Activated T-helper 17 cell treated with anti-CD3 and anti-CD28 coated beads, Interleukin-2, amount 50 U/mL, for 72 hours (primary cell): ENCODE measurements at places on chromosomes 1 and 21.

GRCh38 chr1:57017717-57018116, 51.9 kb upstream of the C8B start:
- ATAC-seq = no peak

GRCh38 chr1:38829368-38829767, 30.2 kb downstream of the RRAGC start:
- no peak for ATAC-seq

- no peak for ATAC-seq
These were observed 76.9 kb upstream of the DSCAM start for GRCh38 chr21:40923901-40924300.

GRCh38 chr1:186828611-186829454, at the start of gene PLA2G4A:
PLA2G4A (plus strand) TSS chr1:186828949; CDS start chr1:186854355, 25,406 bp downstream.
- no peak for ATAC-seq

DNA sequence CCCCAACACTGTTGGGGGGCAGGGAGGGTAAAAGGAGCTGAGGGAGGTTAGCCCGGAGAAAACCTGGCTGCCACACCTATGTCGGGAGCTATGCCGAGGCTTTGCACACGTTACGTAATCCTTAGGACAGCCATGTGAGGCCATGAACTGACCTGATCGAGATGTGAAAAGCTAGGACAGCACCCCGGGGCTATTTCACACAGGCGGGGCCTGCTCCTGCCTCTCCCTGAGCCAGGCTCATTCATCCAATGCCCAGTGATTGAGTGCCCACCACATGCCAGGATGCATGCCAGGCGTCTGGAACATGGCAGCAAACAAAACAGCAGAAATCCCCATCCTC, 30.2 kb downstream of the LDLRAP1 start:
- ATAC-seq = no peak

DNA sequence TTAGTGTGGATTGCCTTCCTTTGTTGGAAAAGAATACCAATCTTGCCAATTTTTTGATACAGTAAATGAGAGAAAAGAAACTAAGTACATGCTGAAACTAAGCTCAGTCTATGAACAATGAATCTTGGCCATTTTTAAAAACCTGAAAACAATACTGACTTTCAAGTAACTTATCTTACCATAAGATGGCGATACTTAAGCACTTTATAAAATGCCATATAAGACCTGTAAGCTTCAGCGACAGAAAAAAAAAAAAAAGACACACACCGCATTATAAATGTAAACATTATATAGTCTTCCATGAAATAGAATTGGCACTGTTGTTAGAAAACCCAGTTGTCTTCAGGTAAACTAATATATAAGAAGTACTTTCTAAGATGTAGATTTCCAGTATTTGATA, 3.0 kb downstream of the OLFM3 start:
- ATAC-seq = no peak

DNA sequence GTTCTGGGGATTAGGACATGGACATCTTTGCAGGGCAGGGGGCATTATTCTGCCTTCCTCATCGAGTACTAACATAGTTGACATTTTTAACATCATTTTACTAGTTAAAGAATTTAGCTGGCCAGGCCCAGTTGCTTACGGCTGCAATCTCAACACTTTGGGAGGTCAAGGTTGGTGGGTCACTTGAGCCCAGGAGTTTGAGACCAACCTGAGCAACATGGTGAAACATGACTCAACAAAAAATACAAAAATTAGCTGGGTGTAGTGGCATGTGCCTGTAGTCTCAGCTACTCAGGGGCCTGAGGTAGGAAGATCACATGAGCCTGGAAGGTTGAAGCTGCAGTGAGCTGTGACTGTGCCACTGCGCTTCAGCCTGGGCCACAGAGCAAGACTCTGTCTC, 29.8 kb upstream of the THEM4 start:
- ATAC-seq = no peak

GRCh38 chr1:14704846-14705245, 106.4 kb downstream of the KAZN start:
- no peak for ATAC-seq

DNA sequence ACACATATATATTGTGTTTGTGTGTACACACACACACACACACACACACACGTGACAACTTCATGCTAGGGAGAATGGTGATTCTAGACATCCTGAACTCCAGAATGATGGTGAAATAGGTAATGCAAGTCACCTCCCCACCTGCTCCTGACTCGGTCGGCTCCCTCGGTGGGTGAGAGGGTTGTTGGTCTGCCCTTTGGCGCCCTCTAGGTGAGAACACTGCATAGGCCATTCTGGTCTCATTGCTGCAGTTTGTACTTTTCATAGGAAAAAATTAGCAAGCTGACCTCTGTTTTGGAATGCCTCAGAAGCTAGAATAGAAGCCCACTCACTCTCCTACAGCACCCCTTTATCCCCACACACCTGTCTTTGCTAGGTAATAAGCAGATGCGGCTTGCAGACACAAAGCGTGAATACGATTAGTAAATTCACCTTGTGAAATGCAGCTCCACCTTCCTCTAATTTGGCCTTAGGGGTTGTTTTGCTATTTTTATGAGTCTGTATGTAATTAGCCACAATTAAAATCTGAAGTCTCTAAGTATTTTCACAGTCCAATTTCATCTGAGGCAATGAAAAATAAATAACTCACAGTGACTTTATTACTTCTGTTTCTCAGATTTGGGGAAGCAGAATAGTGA, 130.0 kb upstream of the KCNJ15 start:
- ATAC-seq = peak; percentile 64

GRCh38 chr1:165240492-165240891, 116.0 kb downstream of the LMX1A start:
- ATAC-seq = no peak

DNA sequence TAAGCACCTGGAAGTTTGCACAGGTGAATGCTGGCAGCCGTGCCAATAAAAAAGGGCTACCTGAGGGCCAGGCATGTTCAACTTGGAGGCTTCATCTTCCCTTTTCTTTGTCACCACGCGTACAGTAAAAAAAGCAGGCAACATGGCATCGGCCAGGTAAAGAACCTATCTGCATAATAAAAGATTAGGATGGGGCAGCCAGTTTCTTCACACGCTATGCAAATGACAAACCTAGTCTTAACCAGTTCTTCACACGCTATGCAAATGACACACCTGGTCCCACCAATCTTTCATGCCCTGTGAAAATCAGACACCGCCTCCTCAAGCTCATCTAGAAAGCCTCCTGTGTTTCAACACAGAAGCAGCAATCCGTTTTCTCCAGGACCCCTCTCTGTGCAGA, 413.4 kb downstream of the HLX start:
- ATAC-seq = no peak

GRCh38 chr1:156750191-156750672, 1.2 kb downstream of the HDGF start:
- peak; percentile 38 for ATAC-seq

DNA sequence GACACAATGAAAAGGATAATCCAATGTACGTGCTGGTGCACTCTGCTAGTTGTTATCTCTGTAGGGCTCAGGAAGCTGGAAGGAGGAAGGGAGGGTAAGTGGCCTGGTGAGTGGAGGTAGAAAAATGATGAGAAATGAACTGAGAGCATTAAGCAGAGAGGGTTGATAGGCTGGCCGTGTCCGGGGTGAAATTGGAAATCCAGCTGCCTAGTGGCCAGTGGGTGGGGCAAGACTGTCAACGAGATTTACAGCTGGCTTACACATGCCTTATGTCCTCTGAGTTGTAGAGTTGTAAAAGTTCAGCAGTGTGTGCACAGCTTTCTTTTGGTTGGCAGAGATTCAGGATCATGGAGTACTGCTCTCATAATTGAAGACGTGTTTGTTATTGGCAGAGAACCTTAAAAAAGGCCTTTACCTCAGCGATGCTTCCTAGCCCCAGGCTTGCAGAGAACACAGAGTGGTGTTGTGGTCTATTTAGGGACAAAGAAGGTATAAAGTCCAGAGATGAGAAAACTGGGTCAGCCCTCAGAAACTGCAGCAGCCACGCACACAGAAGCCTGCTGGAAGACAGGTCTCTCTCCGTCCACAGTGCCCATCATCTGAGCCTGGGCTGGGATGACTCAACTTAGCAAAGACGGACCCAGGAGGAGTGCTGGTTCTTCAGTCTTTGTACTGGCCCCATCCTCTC, 132.4 kb downstream of the EDEM3 start:
- no peak for ATAC-seq

GRCh38 chr1:30965924-30966599, 57.5 kb upstream of the SDC3 start:
- no peak for ATAC-seq

DNA sequence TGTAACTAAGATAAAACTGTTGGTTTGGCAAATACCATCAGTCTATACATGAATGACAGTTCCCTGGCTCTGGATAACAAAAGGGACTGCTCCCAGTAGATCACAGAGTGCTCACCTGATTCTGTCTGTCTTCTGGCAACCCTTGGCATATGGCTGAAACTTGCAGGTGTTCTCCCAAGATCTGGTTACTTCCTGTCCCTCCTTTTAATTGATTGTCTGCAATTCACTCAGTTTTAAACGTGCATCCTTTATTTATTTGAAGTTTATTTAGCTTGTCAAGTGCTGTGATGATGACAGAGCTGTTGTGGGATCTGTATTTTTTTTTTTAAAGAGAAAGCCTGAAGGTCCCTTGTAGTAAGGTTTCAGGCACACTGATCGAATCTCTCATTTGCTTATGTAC, 3.4 kb downstream of the KCNA3 start:
- ATAC-seq = no peak

- no peak for ATAC-seq
These were observed 37.1 kb upstream of the CYP4B1 start for GRCh38 chr1:46761740-46762139.

DNA sequence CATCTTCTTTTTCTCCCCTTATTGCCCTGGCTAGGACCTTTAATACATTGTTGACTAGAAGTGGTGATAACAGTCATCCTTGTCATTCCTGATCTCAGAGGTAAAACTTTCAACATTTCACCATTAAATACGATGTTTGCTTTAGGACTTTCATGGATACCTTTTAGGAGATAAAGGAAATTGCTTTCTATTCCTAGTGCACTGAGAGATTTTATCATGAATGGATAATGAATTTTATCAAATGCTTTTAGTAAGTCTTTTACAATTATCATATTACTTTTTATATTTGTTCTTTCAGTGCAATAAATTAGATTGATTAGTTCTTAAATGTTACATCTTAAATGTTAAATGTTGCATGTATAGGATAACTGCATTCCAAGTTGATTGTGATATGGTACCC, 147.2 kb upstream of the SERTAD4 start:
- ATAC-seq = no peak

DNA sequence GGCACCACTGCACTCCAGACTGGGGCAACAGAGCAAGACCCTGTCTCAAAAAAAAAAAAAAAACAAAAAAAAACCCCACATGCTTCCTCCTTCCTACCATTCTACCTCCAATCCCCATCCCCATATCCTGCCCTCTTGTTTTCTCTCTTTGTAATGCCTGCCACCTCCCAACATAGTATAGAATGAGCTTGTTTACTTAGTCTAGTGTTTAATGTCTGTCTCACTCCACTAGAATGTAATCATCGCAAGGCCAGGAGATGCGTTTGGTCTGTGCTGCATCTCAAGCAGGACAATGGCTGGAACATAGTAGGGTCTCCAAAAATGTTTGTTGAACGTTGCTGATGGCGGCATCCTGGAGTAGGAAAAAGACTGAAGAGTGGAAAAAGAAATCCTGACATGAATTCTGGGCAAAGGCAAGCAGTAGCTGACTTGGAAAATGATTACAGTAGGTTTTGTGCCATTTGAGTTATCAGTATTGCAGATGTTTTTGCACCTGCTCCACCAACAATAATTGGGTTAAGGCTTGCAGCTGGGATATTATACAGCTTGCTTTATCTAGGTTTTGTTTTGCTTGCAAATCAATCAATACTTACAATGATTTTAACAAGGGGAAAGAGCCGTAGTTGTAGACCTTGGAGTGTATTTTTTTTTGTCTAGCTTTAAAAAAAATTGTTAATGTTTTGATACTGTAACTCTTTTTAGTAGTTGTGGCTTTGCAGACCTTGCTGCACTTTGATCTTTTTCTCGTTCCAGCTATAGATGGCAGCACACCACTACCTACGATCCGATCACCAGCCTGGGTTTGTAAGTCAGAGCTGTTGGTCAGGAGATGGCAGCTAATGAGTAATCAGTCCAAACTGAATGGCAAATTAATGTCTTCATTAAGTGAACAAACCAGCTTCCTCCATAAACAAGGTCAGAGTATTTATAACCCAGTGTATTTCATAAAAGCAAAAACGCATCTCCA, 62.4 kb downstream of the BACH1 start:
- ATAC-seq = peak; percentile 46

GRCh38 chr1:111621050-111621449, 1.5 kb downstream of the RAP1A start:
- no peak for ATAC-seq

DNA sequence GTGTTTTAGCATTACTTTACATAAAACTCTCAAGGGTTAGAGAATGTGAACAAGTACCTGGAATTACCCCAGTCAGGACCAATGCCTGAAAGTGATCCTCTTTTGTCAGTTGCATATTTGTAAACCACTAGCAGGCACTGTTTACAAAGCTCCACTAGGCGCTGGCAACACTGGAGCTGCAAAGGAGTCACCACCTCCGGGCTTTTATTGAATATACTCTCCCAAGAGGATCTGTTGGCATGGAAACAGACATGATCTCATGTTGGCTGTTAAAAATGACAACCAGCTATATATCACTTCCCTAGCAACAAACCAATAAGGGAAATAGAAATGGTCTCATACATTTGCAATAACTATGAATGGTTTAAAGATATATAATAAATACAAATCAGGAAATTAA, 116.0 kb downstream of the TTLL7 start:
- no peak for ATAC-seq

DNA sequence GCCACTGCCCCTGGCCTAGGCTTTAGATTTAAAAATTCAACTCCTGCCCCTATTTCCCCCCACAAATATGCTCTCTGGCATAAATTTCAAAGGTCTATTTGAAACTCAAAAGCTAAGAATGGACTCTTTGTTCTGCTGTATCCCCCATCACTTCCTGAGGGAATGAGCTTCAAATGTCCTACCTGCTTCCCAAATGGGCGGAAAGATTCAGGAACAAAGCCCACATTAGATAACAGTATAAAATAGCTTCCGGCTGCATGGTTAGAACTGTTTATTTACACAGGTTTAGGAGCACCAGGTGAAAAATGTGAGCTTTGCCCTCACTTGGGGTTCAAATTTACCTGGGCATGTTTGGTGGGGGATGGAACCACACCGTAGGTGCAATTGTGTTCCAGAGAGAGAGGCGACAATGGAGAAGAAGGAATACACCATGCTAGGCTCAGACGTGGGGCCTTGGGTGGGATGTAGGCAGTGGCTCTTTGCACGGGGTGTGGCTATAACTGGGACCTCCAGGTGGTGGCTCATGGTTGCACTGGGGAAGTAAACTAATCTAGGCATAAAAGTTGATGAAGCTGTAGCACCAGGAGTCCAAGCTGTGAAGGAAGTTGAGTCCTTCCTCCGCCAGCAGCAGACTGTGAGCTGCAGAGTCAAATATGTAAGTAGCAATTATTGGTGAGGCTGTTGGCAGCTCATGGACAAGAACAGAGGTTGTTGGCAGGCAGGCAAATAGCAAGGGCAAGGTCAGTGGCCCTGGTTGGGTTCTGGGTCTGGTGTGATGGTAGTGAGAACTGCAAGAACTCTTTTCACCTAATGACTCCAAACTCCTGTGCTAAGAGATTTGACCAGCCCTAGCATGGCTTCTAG, 41.5 kb upstream of the SRSF10 start:
- no peak for ATAC-seq
